ENCODE measurements at places on chromosomes 13 and 19. TPM values are rescaled to one million over a fixed set of nuclear protein-coding genes. Genes with fewer than 3 reads are reported as not detected.

DNA sequence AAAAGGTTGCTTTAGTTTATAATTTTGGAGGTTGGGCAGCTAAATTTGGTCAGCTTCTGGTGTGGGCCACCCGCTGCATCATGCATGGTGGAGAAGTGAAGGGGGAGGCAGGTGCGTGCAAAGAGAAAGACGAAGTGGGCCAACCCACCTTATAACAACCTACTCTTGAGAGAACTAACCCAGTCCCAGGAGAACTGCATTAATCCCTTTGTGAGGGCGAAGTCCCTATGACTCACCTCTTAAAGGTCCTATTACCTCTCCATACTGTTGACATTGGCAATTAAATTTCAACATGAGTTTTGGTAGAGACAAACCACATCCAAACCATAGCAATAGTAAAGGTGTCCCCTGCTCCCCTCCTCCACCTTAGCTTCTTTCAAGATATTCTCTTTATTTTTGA, 7.7 kb upstream of the FGF9 start:
- no peak overlapping the region for H3K27ac ChIP-seq
- no peaks in the 10 kb centered on the region for H3K36me3 ChIP-seq
- H3K4me1 ChIP-seq: no peaks in the 10 kb centered on the region
- DNase-seq: no peak

DNA sequence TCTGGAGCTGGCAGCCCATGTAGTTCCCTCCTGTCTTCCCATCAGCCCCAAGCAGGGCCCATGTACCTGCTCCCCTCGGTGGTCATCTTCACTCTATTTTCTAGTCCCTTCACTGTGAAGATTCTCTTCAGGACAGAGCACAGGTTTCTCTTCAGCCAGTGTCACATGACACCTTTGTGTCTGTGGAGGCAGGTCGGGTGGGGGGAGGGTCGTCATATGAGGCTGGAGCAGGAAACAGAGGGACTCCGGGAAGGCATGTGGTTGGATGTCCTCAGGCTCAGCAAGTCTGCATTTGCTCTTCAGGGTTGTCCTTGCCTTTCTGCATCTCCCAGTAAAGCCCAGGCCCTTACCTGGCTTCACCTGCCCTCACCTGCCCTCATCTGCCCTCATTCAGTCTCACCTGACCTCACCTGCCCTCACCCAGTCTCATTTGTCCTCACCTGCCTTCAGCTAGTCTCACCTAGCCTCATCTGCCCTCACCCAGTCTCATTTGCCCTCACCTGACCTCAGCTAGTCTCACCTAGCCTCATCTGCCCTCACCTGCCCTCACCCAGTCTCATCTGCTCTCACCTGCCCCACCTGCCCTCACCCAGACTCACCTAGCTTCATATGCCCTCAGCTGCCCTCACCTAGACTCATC, 120.3 kb downstream of the ZDHHC20 start:
- H3K27ac ChIP-seq: no peak overlapping the region
- H3K27me3 ChIP-seq: no peaks in the 10 kb centered on the region
- H3K4me3 ChIP-seq: no peak overlapping the region
- no peaks in the 10 kb centered on the region for H3K36me3 ChIP-seq
- no peak for DNase-seq
- H3K4me1 ChIP-seq: peaks cover 4% of the 10 kb centered on the region

- peak; percentile 55 for DNase-seq
- no peaks in the 10 kb centered on the region for H3K36me3 ChIP-seq
- H3K27ac ChIP-seq: no peak overlapping the region
- no peak overlapping the region for H3K4me3 ChIP-seq
- H3K4me1 ChIP-seq: peaks cover 3% of the 10 kb centered on the region
- H3K27me3 ChIP-seq: no peaks in the 10 kb centered on the region
Observed at GRCh38 chr13:50989476-50989875, 79.9 kb downstream of the RNASEH2B start.

DNA sequence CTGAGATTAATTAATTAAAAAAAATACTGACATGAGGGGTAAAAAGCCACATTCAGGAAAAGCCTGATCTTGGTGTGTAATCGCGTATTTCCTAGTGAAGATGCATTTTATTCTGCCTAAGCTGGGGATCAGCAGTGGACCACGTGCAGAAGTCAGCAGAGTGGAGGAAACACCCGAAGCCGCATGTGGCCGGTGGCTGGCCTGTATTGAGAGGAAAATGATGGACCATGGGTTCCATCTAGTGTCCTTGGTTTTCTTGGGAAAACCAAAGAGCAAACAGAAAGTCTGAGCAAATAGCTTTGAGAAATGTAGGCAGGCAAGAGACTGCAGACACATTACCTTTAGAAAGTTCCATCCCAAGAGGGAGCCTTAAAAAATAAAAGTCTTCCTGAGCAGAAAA, 23.7 kb upstream of the SHISA2 start:
- no peak for DNase-seq
- H3K27me3 ChIP-seq: no peaks in the 10 kb centered on the region
- H3K36me3 ChIP-seq: no peaks in the 10 kb centered on the region
- H3K4me1 ChIP-seq: no peaks in the 10 kb centered on the region
- H3K27ac ChIP-seq: no peak overlapping the region

DNA sequence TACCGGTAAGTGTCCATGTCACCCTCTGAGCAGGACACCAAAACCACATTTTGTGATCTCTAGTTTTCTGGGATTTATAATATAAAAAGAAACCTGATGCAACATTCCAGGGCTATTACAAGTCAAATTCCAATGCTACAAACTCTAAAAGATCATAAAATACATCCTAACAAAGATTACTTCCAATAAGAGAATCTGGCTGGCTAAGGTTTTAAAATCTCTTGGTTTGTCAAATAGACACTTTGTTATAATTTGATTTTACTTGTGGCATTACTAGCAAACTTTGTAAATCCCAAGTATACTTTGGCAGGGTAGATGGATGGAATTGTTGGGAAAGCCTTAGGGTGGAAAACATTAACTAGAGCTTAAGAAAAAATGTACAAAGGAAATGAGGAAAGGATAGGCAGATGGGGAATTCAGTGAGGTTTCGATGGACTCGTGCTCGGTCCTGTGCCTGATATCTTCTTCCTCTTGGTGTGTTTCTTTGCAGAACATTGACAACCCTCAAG, 74.0 kb upstream of the POMP start:
- DNase-seq: no peak
- no peaks in the 10 kb centered on the region for H3K27me3 ChIP-seq
- H3K4me1 ChIP-seq: peaks cover 4% of the 10 kb centered on the region

- no peaks in the 10 kb centered on the region for H3K4me1 ChIP-seq
- no peaks in the 10 kb centered on the region for H3K36me3 ChIP-seq
- H3K27me3 ChIP-seq: no peaks in the 10 kb centered on the region
Observed at GRCh38 chr13:37207691-37208451, 102.4 kb upstream of the CSNK1A1L start.

- no peaks in the 10 kb centered on the region for H3K4me1 ChIP-seq
- no peaks in the 10 kb centered on the region for H3K27me3 ChIP-seq
- DNase-seq: no peak
- no peak overlapping the region for H3K27ac ChIP-seq
Observed at GRCh38 chr19:10670876-10671804, 17.0 kb downstream of the ILF3 start.

DNA sequence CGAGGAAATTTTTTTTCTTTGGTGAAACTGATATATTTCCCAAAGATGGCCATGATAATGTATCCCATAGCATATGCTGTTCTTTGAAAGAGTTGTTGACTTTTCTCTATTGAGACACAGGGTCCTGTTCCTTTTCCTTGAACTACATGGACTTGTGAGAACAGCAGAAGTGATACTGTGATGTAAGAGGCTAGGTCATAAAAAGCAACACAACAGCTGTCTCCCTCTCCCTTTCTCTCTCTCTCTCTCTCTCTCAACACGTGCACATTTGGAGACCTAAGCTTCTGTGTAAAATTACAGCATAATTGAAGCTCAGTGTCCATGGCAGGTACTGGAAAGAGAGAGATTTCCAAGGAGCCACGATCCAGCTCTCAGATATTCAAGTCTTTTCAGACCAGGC, 1712.4 kb downstream of the EFNB2 start:
- H3K4me3 ChIP-seq: no peak overlapping the region
- H3K27me3 ChIP-seq: no peaks in the 10 kb centered on the region
- DNase-seq: no peak
- no peak overlapping the region for H3K27ac ChIP-seq

- H3K27me3 ChIP-seq: no peaks in the 10 kb centered on the region
- DNase-seq: no peak
- no peak overlapping the region for H3K4me3 ChIP-seq
- no peak overlapping the region for H3K27ac ChIP-seq
Observed at GRCh38 chr13:37068962-37069361, 9.5 kb upstream of the SUPT20H start.

UHRF1 gene
- 111 TPM for total RNA-seq

ZNF536 gene
- not detected for total RNA-seq

PARP4 gene
- total RNA-seq: 25.9 TPM

RETN gene
- total RNA-seq: not detected

SLC25A41 gene
- 0.42 TPM for total RNA-seq

HMG20B gene
- total RNA-seq: 58.9 TPM

NLRP4 gene
- not detected for total RNA-seq

Measured in H9 (cell line).